ENCODE measurements at places on chromosomes 6 and 20.

GRCh38 chr6:157964100-157964499 is 17.6 kb upstream of the SYNJ2 start:
- DNase-seq = no peak

DNA sequence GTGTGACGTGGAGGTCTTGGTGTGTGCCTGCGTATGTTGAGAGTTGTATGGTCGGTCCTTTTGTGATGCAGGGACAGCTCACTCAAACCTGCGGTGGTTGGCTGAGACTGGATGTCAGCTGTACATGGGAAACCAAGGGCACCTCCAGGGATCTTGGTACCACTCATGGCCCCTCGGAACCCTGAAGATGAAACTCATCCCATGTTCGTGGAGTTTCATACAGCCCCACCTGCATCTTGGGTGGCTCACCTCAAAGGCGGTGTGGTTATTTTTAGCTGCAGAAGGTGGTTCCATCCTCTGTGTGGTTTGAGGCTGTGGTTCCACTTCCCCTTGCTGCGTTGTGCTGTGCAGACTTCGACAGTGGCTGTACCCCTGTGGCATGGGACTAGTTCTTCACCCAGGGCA is 52.6 kb upstream of the SLC22A1 start:
- DNase-seq = peak; percentile 79

DNA sequence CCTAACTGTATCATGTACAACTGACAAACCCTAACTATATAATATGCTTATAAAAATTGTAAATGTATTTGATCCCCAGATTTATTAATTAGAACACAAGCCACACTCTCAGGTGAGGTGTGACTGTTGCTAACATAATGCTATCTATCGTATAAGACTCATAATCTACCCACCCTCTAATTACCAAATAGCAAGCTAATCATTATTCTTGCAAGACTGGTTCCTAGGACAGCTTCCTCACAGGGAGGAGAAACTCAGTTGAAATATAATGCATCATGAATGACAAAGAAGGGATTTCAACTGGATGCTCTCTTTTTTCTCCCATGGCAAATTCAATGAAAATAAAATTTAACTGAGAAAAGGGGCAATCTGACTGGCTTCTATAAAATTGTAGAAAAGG is 35.4 kb downstream of the ELOVL4 start:
- DNase-seq = no peak

DNA sequence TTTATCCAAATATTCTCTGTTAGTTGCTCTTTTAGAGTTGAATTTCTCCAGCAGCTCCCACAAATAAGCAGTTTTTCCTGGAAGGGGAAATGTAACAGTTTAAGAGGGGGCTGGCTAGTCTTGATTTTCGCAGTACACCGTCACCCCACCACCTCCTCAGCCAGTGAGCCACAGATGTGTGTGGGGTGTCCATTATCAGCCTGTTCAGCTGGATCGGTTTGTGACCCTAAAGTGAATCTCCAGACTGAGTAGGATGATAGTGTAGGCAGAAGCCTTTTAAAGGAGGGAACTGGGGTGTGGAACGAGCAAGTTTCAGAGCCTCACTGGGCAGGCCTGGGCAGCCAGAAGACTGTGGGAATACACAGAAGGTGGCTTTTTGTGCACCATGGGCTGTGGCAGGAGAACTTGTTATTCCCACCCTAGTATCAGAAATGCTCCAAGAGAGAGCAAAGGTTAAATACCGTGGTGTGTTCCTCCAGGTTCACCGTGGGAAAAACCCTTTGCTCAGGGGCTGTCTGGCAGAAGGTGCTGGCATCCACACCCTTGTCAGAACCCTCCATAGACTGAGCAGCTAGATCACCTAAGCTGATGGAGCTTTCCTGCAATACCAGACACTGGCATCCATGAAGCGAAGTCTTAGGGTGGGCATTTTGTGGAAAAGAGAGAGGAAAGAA is 230.9 kb upstream of the MOCS1 start:
- no peak for DNase-seq

- no peak for DNase-seq
Observed at GRCh38 chr6:939526-940252, 246.8 kb upstream of the EXOC2 start.

DNA sequence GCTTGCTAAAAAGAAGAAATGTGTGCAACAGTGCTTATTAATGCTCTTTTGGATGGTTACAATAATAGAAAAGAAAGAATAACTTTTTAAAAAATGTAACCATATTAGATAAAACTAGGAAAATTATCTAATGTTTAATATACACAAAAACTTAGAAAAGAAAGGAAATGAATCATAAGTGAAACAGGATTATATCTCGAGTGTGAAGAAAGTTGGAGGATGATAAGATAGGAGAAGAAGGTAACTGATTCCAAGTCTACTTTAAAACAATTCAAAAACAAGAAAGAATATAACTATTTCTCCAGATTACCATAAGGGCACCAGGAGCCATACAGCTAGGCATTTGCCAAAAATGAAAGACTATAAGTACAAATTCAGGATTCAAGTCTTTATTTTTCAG is 73.0 kb downstream of the PHIP start:
- DNase-seq = no peak

DNA sequence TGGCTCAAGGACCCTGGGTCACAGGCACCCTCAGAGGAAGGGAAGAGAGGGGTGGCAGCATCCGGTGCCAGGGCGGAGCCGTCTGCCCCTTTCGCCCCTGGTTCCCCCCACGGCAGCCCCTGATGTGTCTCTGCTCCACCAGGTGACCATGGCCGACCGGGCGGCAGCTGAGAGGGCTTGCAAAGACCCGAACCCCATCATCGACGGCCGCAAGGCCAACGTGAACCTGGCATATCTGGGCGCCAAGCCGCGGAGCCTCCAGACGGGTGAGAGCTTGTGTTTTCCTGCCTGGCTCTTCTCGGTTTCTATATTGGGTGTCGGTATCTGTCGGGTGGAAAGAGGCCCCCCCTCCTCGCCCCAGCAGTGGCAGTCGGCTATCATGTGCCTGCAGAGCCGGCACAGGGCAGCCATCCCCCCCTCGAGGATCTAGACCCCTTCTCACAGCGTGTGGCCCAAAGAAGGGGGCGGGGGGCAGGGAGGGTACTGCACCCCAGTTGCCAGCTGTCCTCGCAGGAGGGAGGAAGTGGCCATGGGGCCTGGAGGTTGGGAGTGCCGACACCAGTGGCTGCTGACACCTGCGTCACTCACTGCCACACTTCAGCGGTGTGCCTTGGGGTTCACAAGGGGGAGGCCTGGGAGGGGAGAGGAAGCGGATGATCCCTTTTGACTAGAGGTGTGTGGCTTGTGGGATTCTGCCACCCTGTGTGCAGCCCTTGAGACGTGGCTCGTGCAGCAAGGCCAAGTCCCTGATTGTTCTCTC is 1.5 kb downstream of the RBM38 start:
- peak; percentile 87 for DNase-seq

- DNase-seq = no peak
Observed at GRCh38 chr6:69026715-69027114, 391.6 kb downstream of the ADGRB3 start.

DNA sequence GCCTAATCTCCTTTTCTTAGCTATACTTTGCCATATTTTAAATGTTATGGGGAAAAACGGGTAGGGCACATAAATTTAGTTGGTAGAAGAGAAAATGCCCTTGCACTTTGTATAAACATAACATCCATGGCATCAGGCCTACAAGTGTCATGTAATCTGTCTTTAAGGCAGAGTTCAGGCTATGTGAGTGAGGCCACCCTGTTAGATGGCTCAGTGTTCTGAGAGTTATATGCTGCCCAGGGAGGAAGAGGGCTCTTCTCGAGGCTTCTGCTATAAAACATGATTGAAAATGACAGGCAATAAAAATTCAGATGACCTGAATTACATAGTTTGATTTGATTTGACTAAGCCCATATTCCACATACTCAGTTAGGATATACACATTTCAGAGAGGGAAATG is 553.6 kb upstream of the MAP3K7 start:
- no peak for DNase-seq

DNA sequence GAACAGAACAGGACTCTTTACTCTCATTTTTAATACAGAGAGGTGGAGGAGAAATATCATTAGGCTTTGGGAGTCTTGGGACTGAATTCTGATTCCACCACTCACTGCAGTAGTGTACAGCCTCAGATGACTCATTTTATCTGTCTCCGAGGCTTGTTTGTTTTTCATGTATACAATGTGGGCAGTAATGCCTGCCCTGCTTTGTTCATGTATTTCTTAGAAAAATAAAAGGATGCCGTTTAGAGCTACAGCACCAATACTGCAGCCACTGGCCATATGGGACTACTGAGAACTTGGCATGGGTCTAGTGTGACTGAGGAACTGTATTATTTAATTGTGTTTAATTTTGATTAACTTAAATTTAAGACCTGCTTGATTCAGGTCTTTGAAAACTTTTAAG is 41.2 kb upstream of the JAG1 start:
- DNase-seq = no peak

DNA sequence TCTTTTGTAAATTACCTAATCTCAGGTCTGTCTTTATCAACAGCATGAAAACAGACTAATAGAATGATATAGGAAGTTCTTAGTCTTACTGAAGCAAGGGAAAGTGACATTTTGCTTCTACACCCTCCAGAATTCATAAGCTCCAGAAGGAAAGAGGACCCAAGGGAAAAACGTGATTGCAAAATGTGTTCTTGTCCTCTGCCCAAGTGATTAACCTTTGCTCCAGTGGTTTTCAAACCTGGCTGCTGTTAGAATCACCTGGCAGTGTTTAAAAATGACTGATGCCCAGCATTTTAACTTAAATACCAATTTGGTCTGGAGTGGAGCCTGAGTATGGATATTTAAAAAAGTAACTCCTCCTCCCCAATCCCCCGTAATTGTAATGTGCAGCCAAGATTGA is 191.4 kb downstream of the SLC16A10 start:
- no peak for DNase-seq

GRCh38 chr6:149223120-149223903 is 94.2 kb upstream of the TAB2 start:
- no peak for DNase-seq

DNA sequence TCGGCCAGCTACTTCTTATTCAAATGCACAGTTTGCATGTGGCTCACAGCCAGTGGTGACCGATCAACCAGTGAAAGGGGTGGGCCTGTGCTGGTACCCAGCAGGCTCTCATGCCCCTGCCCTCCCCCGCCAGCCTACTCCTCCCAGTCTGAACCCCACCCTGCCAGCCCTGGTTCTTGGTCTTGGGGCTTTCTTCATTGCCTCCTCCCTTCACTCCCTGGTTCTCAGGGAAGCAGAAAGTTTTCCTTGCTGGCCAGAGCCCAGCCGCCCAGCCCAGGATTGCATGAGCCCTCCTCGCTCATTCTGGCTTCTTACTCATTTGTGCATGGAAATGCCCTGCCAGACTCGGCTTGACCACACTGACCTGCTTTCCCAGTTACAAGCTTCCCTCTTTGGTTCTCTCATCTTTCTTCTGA is 40.8 kb downstream of the KCNK17 start:
- no peak for DNase-seq

DNA sequence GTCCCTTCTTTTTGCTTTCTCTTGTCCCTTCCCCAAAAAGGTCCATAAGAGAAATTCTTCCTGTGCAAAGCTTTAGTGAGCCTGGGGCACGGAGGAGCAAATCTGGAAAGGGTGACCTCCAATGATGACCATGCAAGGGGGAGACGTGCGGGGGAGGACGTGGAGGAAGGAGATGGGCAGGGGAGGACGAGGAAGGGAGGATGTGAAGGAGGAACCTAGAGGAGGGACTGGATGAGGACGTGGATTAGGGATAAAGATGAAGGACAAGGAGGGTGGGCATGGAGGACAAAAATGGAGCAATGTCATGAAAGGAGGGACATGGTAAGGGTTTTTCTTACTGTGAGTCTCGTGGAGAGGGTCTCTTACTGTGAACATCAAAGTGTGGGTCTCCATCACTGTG is 139.5 kb downstream of the ERMARD start:
- DNase-seq = no peak

DNA sequence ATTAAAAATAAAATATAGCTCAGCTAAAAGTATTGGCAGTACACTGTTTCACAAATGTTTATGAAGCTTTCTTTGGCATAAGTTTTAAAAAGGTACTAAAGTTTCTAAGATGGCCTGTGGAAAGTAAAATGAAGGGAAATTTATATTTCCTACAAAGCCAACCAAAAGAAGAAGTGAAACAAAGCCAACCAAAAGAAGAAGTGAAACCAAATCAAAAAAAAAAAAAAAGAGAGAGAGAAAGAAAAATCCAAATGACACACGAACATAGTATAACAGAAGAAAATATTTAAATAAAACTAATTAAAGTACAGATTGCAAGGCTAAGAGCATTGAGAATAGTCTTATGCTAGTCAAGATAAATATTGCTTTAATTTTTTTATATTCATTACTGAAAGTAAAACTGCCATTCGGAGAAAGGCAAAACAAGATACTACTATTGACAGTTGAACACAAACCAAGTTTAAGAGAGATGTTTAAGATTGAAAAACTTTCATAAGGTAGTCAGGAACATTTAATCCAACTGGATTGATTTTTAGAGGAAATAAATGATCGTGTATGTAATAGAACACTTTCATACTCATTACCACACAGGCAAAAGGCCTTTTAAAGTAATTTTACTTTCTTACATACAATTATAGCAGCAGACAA is 12.8 kb upstream of the KHDRBS2 start:
- DNase-seq = peak; percentile 70

- DNase-seq = no peak
Observed at GRCh38 chr6:85887461-85887860, 244.8 kb upstream of the SYNCRIP start.

All from naive B cell (primary cell).